Left renal cortex interstitium (tissue), 4 donors: ENCODE measurements at places on chromosomes 7 and 10.

DNA sequence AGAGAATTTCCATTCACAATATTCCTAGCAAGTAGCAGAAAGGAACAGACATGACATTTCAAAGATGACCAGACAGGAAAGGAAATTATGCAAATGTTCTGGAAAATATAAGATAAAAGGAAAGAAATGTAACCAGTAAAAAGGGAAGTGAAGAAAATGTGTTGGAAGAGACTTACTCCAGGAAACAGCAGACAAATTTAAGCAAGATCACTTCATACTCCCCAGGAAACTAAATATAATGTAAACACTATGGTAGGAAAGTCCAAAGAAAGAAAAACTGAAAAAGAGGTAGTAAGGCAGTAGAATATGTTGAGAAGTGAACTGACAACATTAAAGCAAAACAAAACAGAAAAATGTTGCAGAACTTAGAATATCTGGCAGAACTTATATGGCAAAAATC, 6.4 kb upstream of the ST8SIA6 start:
- no peak for DNase-seq

DNA sequence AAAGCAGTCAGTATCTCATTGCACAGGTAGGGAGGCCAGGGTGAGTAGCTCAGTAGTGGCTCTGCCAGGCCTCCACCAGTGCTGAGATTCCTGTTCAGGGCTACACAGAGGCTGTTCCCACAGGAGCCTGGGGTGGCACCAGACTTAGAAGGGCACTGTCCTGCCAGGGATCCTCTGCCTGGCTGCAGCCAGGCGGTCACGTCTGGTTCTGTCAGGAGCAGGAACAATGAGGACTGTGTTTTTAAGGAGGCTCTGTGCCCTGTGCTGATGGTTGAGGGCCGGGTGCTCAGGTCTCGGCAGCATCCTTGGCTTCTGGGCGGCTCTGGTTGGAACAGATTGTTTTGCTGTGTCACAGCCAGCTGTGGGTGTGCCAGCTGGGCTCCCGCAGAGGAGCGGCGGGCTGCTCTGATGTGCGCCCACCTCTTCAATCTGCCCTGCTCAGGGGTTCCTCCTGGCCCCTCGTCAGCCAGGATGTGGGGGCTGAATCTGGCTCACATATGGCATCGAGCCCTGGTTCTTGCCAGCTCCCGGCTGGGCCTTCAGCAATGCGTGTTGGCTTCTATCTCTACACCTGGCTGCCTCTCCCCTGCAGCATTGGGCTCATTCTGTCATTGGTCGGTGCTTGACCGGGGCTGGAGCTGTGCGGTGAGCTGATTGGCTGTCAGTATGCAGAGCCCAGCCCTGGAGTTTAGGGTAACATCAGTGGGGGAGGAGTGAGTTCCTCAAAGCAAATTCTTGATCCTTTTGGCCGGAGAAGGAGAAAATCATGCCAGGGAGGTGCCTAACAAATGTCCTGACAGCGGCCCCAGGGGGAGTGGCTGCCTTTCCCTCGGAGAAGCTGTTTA, 41.2 kb downstream of the TACR2 start:
- no peak for DNase-seq

DNA sequence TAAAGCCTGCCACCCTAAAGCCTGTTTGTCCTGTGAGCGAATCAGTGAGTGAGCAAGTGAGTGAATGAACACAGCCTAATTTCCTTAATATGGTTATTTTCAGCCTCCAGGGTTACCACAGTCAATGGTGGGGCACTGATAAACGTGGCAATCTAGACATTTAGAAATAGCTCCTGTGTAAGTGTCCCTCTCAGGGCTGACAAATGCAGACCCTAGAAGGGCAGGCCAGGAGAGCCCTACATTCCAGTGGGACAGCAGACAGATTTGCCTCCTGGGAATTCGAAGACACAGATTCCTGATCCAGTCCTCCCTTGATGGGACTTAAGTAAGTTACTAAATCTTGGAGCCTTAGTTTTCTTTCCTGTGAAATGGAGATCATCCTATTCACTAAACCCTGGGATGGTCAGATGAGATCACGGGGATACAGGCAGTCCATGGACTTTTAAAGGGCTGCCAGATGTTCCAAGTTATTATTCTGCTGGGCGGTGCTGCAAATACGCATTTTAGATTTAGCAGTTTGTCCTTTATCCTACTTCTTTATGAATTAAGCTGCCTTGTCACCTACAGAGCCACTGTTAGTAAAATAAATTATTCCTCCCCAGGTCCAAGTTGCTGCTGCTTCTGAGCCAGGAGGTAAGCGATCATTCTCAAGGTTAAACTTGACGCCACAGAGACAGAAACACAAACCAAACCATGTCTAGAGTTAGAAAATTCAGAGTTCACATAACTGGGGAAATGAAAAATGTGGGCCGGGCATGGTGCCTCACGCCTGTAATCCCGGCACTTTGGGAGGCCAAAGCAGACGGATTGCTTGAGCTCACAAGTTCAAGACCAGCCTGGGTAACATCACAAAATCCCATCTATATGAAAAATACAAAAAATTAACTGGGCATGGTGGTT, 54.8 kb upstream of the TM9SF3 start:
- DNase-seq = no peak

DNA sequence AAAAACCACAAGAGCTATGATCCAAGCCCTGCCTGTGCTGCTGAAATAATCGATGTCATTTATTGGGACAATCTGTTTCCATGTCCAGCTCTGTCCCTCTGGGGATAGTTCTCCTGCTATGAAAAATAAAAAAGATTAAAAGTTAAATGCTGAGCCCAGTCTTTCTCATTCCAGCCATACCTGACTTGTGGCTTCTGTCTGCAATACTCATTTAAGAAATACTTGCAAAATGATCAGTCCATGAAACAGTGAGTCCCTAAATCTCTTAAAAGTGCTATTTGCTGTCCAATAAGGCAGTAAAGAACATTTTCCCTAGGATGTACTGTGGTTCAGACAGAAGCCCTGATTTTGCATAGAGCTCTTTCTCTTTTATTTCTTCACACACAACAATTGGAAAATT, 91.7 kb downstream of the SLC16A9 start:
- DNase-seq = no peak

DNA sequence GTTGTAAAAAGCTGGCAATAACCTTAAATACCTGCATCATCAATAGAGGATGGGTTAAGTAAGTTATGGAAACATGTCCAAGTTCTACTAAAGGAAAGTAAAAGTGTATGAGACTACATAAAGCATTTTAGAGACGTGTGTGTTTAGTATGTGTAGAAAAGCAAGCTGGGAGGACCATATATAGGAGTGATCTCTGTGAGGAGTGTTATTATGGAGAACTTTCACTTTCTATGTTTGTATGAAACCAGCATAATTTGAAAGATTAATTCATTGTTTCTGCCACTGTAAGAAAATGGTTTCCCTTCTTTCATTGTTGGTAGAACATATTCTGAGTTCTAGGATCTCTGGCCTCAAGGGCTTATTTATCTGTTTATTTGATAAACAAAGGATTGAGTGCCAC, 19.2 kb upstream of the PDLIM1 start:
- DNase-seq = no peak

GRCh38 chr7:16587790-16588189, 57.8 kb downstream of the ANKMY2 start:
- no peak for DNase-seq

GRCh38 chr10:84519235-84519634, 190.8 kb downstream of the CCSER2 start:
- no peak for DNase-seq

DNA sequence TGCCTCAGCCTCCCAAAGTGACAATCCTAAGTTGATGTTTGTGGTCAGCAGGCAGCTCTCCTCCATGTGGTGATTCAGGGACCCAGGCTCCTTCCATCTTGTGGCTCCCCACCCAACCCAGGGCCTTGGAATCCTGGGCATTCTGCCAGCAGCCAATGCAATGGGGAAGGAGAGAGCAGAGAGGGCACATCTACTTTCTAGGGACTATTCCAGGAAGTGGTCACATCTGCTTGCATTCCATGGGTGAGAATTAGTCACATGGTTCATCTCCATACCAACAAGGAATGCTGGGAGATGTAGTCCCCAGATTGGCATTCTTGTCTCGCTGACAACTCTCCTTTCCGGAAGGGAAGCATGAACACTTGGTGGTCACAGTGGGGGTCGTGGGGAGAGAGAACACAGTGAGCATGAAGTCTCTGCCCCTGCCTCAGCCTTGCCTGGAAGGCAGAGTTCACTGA, 9.9 kb upstream of the SRRM3 start:
- DNase-seq = no peak
